ENCODE measurements at places on chromosomes 13 and 19.

DNA sequence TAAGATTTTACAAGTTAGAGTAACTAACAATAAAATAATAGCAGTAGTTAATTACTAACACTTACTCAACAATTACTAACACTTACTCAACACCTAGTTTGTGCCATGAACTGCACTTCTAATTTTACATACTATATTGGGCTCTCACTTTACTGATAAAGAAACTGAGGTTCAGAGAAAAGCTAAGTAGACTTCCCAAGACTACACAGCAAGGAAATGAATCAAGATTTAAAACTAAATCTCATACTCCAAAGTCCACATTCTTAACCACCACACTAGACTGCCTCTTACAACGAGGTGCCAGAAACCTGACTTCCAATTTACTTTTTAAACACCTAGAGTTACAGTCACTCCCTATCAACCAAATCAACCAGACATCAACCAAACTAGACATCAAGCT is 25.1 kb downstream of the RBM26 start:
- DNase-seq = no peak

DNA sequence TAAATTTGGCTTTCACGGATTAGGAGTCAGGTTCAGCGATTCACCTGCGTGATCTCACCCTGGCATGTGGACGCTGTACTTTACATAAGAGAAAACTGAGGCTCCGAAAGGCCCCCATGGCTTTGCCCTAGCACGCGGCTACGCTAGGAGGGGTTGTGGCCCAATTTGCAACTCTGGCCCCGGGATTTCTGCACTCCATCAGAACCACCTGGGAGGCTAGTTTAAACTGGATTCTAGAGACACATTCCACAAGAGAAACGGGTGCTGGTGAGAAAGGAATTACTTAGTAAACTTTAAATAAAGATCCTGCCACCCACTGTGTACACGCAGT is 6.2 kb downstream of the BCL3 start:
- no peak for DNase-seq

GRCh38 chr13:103640606-103641005 is 574.4 kb upstream of the SLC10A2 start:
- no peak for DNase-seq

DNA sequence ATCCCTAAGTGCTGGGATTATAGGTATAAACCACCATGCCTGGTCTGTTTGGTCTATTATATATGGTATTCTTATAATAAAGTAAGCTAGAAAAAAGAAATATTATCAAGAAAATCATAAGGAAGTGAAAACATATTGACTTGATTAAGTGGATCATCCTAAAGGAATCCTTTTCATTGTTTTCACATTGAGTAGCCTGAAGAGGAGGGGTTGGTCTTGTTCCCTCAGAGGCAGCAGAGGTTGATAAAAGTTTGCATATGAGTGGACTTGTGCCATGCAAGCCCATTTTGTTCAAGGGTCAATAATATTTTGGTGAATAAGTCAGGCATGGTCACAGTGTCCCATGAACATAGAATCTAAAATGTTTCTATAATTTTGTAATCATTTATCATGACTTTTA is 52.7 kb downstream of the ZNF627 start:
- no peak for DNase-seq

DNA sequence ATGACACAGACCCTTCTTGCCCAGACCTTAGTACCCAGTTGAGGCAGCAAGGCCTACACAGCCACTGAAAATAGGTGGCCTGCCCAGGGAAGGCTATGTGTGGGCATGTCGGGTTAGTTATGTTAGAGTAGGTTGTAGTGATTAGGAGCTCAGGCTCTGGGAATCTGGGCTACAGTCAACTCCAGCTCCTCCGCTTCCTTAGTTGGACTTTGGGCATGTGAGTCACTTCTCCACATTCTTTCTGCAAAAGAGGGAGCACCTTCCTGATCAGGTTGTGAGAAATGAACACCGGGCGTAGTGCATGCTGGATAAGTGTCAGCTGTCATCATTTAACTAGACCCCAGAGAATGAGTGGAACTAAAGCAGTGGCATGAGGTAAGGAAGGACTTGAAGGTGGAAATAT is 64.8 kb downstream of the ARHGAP35 start:
- no peak for DNase-seq

DNA sequence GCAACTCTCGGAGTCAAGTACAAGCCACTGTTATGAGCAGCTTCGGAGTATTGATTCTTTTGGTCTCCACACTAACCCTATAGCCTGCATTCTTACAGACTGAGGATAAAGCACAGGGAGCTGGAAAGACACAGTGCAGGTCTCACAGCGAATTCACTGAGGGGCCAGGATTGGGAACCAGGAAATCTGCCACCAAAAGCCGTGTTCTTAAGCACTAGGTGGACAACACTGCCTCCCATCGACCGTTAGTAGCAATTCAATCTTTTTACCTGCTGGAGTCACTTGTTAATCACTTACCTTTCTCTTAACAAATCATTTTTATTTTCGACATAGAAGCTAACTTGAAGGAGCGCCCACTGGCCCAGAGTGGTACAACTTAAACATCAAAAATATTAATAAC is 6.3 kb downstream of the PMIS2 start:
- no peak for DNase-seq

- no peak for DNase-seq
Observed at GRCh38 chr19:2236064-2236313, 140 bp downstream of the PLEKHJ1 start.

- DNase-seq = no peak
Observed at GRCh38 chr19:37790244-37790925, 11.0 kb upstream of the ZNF573 start.

DNA sequence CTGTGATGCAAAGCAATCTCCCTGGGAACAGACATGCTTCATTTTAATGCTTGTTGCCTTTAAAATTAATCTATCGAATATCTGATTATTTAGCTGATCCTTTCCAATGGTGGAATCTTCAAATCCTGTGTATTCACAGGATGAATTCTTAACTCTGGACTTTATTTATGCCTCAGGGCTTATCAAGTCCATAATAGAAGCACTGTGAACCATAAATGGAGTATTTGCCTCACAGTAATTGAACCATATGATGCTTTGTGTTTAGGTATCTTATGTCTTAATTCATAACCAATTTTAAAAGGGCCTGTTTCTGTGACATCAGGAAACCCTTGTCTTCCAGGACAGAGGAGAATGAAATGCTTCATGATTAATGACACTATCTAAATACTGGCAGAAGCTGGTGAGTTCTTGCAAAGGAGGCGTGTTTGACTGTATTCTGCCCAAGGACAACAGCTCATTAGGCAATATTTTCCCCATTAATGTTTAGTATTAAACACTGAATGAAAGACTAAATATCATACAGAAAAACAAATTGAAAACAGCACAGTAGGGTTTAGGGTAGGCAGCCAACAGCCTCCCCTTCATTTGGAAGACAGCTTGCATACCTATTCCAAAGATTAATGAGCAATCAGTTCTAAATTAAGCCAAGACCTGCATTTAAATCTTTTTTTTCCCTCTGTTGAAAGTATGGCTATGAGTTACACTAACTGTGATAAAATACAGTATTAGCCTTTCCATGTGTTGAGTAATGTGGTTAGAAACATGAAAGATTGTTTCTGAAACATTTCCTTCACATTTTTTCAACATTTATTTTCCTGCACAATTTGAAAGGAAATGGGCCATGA is 709.4 kb downstream of the PCDH9 start:
- DNase-seq = no peak

DNA sequence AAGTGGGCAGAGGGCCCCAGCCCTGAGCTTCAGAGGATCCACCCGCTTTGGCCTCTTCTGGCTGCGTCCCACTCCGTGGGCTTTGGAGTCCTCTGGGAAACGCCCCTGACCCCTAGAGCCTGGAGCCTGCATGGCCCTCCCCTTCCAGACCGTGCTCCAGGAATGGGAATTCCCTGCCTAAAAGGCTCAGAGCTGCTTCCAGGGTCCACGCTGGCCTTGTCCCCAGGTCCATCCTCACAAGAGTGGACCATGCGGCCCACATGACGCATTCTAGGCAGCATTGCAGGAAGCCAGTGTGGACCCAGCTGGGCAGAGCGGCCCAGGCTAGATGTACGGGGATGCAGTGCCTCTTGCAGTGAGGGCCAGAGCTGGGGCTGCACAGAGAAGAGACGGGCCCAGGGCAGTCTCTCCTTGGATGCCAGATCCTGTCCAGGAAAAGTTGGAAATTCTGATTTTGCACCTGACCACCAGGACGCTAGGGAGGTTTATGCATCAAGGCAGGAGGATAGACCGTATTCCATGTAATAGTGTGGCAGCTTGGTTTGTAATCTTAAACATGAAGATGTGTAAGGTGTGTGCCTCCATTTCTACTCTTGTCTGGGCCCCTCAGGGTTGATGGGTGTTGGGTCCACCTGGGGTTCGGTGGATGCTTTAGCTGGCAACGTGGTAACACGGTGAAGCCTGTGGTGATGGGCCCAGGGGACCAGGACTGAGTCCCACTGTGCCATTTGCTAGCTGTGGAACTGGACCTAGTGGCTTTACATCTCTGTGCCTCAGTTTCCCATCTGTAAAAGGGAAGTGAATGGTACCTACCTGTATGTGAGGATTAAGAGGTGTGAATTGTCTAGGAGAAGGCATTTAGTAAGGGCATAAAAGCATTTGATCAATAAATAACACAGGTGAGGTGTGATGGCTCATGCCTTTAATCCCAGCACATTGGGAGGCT is 14.8 kb upstream of the FXYD3 start:
- DNase-seq = no peak

DNA sequence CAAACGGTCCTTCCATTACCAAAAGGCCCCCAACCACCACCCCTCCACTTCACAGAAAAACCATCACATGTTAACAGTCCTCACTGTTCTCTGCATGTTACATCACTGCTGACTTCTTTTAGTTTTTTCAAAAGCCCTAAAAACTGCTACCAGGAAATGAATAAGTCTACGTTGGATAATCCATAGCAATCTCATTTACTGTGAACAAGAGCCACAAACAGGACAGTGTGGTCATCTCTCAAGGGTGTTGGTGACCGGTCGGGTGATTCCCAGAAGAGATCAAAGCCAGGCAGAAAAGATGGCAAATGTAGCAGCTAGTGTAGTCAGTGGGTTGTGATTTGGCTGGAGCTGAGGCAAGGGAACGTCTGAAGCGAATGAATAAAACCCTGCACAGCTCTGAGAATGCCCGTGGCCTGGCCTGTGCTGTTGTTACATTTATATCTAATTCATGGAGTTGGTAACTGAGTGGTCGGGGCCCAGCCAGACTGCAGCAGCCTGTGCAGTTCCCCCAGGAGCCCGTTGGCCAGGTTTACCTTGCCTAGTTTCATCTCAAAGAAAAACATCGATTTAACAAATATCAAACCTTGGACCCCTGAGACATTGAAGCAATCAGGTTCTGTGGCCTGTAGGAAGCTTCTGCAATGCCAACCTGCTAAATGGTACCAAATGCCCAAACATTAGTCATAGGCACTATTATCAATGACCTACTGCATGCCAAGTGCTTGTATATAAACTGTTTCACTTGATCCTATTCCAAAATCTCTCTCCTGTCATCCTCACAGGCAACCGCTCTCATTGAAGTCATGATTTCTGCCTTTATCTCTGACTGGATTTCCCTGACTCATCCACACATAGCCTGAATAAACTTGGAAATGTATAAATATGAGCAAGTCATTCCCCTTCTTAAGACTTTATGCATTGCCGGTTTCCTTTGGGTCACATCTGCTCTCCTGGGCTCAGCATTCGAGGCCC is 153.8 kb upstream of the SERP2 start:
- DNase-seq = no peak

DNA sequence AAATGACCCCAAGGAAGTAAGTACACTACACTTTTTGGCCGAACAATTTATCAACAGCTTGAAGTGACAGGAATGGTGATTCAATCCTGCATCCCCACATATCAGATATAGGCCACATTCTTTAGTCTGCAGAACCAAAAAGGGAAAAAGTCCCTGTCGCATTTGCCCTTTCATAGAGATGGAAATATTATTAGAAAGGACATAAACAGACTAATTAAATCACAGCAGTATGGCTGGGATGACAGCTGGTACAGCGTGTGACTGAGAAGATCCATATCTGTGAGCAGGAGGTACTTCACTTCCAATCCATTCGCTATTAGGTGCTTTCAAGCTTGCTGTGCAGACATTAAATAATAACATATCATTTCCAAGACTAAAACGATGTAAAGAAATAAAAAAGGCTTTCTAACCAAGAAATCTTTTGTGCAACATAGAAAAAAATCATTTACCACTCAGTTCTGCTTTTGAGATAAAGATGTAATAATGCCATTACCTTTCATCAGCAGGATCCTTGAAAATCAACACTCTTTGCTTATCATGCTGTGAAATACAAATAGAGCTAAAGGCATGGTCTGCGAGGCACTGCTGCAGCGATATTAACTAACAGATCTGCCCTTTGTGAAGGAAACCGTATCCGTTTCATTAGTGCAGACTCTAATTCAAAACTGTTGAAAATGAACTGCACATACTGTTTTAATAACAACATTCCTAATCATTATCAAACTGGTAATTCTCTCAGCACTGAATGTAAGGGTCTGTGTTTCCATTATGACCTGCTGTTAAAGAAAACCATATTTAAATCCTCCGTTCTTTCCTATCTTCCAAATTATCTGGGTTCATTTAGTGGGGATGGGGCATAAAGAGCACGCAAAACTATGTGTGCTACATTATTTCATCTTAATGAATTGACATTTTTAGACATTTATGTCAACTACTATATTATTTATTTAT is 245.6 kb downstream of the DACH1 start:
- DNase-seq = no peak

DNA sequence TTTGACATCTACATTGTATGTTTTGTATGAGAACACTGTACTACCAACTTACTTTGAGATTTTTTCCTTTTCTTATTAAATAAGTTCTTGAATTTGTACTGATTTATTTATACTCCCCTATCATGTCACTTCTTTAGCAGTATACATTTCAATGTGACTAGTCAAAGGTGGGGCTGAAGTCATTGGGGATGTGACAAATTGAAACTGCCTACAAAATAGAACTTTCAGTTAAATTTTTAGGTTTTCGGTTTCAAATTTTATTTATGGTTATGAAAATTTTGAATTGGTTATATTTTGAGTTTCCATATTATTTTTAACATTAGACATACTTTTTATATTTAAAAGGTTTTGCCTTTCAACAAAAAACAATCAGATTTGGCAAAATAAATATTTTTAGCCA is 221.6 kb downstream of the NBEA start:
- no peak for DNase-seq

GRCh38 chr19:18502638-18503294 is 19.1 kb downstream of the ELL start:
- no peak for DNase-seq

GRCh38 chr13:84821261-84821660 is 939.0 kb upstream of the SLITRK1 start:
- no peak for DNase-seq

GRCh38 chr19:29260477-29261317 is 47.7 kb upstream of the UQCRFS1 start:
- no peak for DNase-seq

GRCh38 chr13:102825921-102826706 is 19.7 kb upstream of the ERCC5 start:
- no peak for DNase-seq

DNA sequence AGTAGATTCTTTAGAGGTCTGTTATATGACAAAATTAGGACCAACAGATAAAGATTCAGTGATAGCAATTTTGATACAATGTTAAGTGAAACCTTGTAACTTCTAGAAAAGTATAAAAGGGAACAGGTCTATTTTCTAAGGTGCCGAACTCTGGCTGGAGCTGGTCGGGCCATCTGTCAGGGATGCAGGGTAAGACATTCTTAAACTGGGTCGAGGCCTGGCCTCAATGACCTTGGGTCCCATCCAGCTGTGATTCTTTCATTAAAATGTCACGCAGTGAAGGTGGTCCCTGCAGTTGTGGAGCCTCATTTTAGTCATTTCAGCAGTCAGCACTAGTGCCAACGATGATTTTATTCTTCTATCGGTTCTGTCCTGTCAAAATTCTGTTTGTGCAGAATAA is 271.9 kb upstream of the SPRY2 start:
- DNase-seq = no peak

- no peak for DNase-seq
Observed at GRCh38 chr19:46803555-46803954, 15.2 kb upstream of the SLC1A5 start.

Measured in activated CD4-positive, alpha-beta T cell treated with anti-CD3 and anti-CD28 coated beads for 1 hour (primary cell).